GM12865 (cell line): ENCODE measurements at places on chromosomes 2 and 18.
A peak's percentile ranks its signal among the peaks of the same experiment; 100 is the strongest.

- DNase-seq = no peak
These were observed 7.6 kb upstream of the ESPNL start for GRCh38 chr2:238092486-238093035.

DNA sequence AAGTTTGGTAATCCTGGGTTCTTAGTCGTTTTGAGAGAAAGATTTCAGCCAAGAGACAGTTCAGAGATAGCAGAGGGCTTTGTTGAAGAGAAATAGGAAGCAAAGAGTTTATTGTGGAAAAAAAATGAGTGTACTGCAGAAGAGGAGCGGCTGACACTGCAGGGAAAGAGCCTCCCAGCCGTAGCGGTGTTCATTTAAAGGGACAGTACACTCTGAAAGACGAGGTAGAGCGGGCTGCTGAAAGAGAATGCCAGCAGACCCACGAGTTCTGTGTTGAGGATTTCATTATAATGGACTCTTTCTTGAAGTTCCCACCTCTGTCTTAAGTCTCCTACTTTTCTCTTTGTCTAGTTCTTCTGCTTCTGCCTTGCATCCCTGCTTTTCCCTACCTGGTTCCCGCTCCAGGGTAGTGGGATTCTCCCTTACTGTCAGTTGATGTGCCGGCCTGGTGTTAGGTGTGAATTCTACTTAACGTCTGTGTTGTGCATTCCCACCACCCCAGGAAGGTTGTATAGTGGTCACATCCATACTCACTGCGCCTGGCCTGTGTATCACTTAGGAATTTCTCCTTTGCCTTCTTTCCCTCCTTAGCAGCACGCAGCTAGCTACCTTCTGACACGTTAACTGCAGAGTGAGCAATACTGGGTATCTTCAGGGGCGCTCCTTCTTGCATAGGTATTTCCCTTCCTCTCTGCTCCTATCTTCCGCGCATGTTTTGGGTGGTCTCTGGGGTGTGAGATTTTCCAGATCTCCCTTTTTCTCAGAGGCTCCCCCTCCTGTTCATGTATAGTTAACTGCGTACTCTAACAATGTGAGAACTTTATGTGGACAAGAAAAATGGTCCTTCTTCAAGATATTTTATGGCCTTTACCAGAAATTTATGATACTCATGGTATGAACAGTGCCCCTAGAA is 164.5 kb downstream of the PTH2R start:
- no peak for DNase-seq

DNA sequence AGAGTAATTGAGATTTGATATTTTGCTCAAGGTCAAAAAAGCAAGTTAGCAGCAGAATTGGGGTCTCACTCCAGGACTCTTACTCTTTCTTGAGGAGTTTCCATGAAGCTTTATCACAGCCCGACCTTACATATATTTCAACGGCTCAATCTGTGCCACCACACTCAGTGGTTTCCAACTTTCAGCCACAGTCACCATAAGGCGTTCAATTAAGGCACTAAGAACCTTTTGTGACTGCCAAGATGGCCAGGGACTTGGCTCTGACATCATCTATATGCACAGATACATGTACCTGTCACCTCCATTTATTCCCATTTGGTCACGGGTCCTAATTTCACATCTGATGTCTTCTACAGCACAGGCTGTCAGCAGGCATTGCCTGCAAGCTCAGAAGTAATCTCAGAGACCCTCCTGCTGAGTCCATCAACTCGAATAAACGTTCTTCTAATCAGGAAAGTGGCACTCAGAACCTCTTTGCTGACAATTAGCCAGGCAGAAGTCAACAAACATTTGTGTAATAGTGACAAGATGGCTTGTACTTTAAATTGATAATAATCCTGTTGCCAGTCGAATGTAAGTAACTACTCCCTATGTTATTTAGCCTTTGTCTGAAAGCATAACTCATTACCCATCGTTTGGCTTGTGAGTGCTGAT is 16.1 kb downstream of the DYTN start:
- no peak for DNase-seq

DNA sequence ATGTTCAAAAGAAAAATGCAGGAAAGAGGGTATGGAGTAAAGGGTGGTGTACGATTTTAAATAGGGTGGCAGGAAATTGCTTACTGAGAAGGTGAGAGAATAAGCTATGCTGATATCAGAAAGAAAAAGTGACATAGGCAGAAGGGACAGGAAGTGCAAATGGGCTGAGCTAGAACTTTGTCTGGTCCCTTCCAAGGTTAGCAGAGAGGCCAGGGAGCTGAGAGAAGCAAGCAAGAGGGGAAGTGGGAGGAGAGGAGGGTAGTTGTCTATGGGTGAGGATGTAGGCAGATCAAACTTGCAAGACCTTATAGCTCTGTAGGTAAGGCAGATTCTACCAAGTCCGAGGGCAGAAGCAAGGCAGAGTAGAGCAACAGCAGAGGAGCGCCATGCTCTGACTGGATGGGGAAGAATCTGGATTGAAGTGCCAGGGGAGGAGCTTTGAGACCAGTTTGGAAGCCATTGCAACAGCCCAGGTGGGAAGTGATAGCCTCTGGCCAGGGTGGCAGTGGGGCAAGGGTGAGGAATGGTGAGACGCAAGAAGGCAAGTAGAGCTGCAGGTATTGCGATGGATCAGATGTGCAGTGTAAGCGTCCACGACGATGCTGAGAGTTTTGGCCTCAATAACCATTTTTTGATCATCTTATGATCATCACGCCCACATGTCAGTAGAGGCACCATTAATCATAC is 134.4 kb upstream of the APCDD1 start:
- no peak for DNase-seq

GRCh38 chr2:112783187-112783714 is 1.0 kb downstream of the IL1A start:
- no peak for DNase-seq

GRCh38 chr2:71502941-71503738 is 49.8 kb downstream of the DYSF start:
- DNase-seq = no peak

DNA sequence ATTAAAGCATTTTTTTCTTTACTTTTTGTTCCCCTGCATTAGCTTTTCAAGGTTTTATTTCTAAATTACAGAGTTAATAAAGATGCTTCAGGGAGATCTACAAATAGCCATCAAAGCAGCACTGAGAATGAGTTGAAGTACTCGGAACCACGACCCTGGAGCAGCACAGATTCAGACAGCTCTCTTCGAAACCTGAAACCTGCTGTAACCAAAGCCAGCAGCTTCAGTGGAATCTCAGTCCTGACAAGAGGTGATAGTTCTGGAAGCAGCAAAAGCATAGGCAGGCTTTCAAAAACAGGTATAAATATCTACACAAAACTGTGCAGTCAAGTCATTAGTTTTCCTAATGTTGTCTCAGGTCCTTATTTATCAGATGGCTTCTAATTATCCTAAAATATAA is 102.8 kb upstream of the UBXN4 start:
- DNase-seq = no peak

DNA sequence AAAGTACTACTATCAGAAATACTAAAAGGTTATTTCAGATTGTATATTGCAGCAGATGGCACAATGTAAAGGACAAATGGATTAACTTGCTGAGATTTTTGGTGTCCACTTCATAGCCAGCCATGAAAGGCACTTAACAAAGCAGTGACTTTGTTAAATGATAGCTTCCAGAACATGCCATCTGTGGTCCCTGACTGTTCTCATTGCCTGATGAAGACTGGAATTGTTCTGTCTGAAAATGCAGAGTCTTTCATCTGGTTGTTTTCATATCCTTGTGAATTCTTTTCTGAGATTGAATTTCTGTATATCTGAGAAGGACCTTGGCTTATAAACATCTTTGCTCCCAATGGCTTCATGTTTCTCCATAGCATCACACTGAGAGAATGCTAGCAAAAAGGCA is 44.4 kb upstream of the LRRTM1 start:
- DNase-seq = no peak

DNA sequence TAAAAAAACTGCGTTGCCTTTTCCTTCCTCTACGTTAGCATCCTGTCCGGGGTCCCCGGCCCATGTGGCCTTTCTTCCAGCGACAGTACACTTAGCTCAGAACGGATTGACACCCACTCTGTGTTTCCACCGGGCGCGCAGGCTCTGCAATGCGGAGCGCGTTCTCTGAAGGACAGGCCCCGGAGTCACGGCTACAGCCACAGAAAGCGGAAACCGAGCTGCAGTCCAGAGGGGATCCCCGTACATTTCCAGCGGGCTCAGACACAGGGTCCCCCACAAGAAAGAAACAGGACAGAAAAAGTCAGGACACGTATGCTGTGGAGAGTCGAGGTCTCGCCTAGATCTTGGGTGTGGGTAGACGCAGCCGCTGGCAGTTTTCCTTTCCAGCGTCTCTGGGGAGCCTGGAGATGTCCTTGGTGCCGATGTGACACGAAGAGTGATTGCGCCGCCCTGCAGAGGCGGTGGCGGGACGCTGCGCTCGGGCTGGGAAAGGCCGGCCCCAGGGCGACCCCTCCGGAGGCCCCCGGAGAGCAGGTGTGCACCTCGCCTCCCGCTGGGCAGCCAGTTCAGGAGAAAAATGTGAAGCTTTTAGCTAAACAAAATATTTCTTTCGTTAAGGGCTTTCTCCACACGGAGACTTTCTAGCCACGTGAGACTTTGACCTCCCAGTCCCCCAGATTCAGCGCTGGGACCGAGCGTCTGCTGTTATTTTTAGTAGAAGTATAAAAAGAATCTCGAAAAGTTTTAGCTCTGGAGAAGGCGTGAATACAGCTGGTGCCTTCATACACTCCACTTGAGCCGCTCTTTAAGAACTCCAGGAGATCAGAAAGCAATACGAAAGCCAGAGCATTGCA is 1.3 kb upstream of the ACKR3 start:
- DNase-seq = peak; percentile 70

- DNase-seq = no peak
These were observed 382.2 kb upstream of the TRIB2 start for GRCh38 chr2:12334412-12334966.

DNA sequence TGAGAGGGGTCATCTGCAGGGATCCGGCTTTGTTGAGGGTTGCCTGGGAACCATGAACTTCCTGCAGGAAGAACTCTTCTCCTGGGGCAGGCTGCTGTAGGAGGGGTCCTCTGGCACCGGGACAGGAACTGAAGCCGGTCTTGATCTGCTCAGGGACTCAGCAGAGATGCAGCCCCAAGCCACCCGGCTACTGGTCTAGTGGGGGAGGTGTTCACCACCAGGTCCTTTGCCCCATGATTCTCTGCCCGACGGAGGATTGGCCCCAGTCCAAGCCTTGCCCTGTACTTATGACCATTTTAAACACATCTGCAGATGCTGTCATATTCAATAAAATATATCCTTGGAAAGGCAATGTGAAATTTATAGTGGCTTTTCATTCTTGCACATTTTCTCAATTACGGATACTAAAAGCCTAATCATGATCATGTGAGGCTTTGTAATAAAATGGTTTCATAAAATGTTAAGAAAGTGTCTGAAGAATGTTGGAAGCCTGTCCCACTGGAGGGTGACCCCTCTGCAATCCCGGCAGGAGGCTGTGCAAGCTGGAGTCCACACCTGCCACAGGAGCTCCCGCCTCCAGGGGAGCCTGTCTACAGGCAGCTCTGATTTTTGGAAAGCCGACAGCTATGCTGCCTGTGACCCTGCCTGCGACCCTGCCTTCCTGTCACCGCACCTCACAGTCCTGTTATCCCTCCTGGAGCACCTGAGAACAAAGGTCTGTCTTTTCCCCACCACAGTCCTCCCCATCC is 98.8 kb upstream of the TAF1B start:
- DNase-seq = no peak

DNA sequence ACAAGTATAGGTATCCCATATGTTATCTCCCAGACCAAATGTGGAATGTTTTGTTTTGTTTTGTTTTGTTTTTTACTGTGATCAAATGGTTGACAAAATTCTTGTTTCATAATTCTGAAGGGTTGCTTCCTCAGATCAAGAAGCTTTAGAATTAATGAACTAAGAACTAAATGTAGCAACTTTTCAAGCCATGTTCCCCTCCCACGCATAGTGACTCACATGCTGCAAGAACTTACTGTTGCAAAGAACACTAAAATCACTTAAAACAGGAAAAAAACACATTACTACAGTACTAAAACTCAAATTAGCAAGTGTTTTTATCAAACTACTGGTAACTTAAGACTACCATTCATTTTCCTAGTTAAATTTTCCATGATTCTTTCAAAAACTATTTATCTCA is 30.6 kb downstream of the HNRNPLL start:
- no peak for DNase-seq

DNA sequence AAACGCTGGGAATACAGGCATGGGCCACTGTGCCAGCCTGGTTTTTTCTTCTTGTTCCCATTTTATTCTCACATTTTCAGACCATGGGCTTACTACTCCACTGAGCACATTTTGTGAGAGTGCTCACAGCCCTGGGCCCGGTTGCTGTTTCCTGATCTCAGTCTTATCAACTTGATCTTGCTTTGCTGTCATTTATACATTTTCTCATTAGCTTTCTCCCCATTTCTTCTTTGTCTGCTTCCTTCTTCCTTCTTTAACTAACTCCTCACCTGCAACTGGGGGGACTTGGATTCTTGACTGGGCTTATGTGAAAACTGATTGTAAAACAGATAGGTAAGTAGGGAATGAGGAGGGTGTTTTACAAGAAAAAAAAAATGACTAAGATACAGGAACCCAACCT is 117.3 kb downstream of the PLB1 start:
- no peak for DNase-seq

- no peak for DNase-seq
These were observed 11.2 kb downstream of the REV1 start for GRCh38 chr2:99478632-99479031.

DNA sequence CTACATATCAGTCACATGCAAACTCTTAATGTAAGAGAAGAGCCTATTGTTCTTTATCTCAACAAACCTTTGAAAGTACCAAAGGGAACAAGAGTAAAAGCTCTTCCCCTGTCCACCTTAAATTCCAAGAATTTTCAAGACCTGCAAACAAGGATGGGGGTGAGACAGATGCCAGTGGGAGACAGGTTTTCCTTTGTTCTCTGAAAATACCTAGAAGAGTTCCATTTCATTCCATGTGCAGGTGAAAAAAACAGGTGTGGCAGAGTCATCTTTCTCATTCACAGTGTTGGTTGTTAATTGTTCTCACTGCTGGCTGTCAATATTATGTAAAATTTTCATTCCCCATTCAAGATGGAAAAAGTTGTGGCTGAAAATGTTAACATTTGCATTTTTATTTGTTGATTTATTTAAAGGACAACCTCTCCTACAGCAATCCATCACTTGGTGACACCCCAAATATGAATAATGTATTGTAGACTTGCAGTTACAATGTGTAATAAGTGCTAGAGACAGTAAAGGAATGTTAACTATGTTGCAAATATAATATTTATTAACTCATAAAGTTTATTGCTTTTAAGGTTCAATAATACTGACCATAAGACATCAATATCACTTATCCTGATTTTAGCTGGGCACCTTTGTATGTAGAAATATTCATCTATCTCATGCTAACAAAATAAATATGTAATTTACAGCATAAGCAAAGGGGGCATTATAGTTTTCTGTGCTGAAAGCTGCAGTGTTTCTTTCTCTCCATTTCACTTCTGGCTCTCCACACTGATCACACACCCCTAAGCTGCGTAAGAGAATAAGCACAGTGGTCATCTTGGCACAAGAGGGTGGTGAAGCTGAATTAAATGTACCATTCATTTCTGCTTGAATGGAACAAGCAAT is 347.0 kb downstream of the KIAA1328 start:
- no peak for DNase-seq

GRCh38 chr2:235934059-235934773 is 234.0 kb downstream of the GBX2 start:
- no peak for DNase-seq

GRCh38 chr18:65943268-65943667 is 192.5 kb downstream of the CDH7 start:
- DNase-seq = no peak
